ENCODE measurements at places on chromosomes 11 and 22.

GRCh38 chr22:25729016-25729995 is 12.7 kb upstream of the MYO18B start:
- no peak for DNase-seq

DNA sequence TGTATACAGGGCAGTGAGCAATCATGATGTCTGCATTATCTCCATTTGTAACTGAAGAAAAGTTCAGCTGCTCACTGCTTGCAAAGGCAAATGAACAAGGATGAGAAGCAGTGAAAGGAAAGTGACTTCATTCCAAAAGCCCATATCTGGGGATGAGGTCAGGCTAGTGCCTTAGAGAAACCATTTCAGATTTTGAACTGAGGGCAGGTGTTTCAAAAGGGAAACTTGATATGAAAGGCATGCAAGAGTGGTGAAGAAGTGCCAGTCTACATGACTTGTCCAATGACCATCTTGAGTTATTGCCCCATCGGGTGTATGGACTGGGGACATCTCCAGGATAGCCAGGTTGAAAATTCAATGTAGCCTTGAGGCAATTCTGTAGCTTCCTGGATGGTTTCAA is 7.3 kb upstream of the APOL4 start:
- no peak for DNase-seq

- no peak for DNase-seq
Measured at GRCh38 chr11:125301346-125301745, 136.8 kb downstream of the PKNOX2 start.

- DNase-seq: no peak
Measured at GRCh38 chr11:63769042-63769713, 603 bp upstream of the ZFTA start.

DNA sequence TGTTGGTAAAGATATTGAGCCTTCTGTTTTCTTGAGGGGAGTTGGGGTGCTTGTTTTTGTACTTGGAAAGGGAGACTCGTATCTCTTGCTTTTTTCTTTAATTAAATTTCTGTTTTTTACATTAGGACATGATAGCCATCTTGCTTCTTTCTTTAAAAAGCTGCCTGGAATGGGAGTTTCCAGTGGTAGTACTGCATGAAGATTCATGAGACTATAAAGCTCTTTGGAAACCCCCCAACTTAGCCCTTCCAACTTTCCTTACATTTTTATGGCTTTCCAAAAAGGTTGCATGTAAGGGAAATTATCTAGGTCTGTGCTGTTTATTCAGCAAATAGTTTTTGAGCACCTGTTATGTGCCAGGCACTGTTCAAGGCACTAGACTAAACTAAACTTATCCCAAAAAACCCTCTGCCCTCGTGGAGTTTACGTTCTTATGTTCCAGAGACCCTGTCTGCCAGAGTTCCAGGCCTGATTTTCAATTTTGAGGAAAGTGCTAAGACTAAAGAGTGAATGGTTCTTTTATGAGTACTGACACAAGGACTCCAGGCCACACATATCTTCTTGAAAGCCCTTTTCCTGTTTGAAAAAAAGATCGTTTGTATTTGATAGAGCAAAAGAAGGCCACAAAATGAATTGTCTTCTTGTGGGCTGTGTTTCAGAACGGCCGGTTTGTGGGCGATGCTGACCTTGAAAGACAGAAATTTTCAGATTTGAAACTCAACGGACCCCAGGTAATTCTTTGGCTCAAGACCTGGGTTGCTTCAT is 31.9 kb downstream of the CTNND1 start:
- DNase-seq: no peak

GRCh38 chr11:93591247-93591898 is 48.2 kb upstream of the SMCO4 start:
- no peak for DNase-seq

GRCh38 chr11:15663777-15664218 is 549.1 kb downstream of the INSC start:
- DNase-seq: no peak

- no peak for DNase-seq
Measured at GRCh38 chr11:109514313-109515018, 92.5 kb downstream of the C11orf87 start.

DNA sequence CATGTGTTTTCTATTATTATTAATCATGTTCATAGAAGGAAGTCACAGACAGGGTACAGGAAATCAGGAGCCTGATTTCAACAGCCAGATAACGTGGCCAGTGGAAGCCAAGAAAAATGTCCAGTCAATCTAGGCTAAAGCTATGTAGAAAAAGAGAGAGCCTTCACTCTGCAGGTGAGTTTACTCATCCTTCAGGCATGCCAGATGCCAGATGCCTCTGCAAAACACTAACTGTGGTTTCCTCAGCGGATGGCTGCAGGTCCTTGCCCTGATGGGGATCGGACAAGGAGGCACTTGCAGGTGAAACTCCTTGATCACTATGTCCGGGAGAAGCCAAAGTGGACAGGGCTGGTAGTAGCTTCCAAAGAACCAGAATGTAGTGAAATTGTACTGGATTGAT is 962.3 kb upstream of the RAG2 start:
- DNase-seq: no peak

GRCh38 chr11:9264316-9265210 is 587 bp downstream of the DENND5A start:
- DNase-seq: peak; percentile 8

DNA sequence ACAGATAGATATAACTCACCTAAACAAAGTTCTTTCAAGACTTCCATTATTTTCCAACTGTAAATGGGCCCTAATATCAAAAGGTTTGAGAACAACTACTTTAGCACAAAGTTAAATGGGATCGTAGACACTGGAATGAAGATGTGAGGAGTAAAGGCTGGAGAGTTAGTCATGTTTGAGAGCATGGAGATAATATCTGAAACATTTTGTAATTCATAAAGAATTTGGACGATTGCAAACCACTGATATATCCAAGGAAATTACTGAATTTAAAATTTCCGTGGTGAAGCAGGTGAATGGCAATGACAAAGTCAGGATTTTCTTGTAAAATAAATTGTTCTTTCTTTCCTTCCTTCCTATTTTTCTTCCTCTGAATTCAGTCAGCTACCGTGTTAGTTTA is 564.9 kb downstream of the CNTN5 start:
- DNase-seq: no peak

DNA sequence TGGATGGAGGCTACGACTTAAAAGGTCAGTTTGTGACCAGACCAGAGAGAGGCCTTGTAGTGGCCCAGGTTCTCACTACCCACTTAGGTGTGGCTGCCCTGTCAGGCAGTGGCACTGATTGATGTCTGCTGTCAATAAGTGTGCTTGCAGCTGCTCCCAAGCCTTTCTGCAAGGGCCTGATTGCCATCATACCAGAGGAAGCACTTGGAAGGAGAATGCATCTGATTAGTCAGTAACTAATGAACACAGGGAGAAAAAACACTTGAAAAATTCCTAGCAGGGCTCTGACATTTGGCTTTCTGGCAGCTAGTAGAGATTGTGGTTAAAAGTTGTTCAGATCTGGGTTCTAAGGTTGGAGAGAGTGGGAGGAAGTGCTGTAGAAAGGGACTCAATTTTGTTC is 107.5 kb downstream of the NAV2 start:
- no peak for DNase-seq

GRCh38 chr11:65861165-65861505 is 902 bp downstream of the MUS81 start:
- DNase-seq: no peak

GRCh38 chr11:76781046-76781801 is 1.9 kb upstream of the TSKU start:
- DNase-seq: no peak

- DNase-seq: peak; percentile 14
Measured at GRCh38 chr11:69297787-69298266, 3.9 kb downstream of the MYEOV start.

DNA sequence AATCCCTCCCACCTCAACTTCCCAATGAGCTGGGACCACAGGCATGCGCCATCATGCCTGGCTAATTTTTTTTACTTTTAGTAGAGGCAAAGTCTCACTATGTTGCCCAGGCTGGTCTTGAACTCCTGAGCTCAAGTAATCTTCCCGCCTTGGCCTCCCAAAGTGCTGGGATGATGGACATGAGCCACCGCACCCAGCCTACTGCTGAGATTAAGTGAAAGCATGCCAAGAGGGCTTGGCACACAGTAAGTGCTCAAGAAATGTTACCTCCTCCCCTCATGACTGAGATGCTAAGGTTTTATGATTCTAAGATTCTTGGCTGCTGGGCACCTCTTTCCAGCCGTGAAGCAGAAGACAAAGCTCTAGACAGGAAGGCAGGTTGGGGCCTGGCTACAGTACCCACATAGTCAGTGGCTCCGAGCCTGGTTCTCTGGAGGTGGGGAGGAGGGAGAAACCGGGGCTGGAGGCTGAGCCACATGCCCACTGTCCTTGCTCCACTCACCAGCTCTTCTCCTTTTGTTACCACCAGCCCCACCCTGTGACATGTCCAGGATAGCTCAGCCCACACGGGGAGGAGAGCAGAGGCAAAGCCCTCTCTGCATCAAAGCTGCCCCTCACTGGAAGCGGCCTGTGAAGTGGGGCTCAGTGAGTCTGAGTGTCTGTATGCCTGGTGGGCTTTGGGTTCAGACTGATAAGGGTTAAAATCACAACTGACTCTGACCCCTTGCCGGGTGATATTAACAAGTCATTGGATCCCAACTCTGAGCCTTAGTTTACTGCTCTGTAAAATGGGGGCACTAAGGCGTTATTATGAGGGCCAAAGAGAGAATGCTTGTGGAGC is 12.9 kb downstream of the ARHGEF17 start:
- no peak for DNase-seq

DNA sequence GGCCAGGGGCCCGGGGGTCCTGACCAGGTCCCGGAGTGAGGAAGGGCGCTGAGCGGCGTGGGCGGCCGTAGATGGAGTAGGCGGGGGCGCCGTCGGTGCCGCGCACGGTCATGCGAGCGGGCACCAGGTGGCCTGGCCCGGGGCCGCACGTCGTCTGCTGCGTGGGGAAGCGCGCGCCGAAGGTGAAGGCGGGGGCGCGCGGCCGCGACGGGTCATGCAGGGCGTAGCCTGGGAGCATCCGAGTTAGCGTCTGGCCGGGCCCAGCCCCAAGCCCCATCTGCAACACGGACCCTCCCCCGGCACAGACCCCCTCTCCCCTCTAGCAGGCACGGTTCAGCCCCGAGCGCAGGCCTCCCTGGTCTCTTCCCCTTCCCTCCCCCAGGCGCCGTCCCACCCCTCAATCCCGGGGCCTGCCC is 1.7 kb upstream of the TYMP start:
- DNase-seq: no peak

- no peak for DNase-seq
Measured at GRCh38 chr11:72519220-72519881, 85.0 kb upstream of the CLPB start.

- DNase-seq: no peak
Measured at GRCh38 chr22:25002241-25002985, 49.9 kb downstream of the KIAA1671 start.

DNA sequence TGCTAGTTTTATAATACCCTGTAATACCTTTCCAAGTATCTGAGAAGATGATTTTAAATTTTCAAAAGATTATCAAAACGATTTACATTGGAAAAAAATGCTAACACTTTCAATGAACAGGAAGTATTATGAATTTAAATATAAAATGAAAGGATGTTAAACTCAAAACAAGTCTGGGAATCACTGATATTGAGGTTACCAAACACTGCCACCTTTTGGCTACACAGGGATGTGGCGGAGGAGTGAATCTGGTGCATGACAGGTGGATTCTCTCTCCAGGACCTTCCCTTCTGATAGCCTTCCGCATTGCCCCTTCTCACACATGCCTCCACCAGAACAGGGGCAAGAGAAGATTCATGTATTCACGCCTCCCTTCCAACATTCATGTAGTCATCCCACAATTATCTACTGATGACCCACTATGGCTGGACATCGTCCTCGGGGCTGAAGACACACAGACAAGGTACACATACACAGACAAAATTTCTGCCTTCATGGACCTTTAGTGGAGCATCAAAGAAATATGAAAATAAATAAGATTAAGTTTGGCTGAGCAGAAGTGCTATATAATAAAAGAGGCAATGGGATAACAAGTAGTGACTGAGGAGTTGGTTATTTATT is 34.7 kb downstream of the ATG16L2 start:
- DNase-seq: no peak

GRCh38 chr11:114036147-114036811 is 23.2 kb upstream of the ZBTB16 start:
- DNase-seq: peak; percentile 25

- DNase-seq: no peak
Measured at GRCh38 chr11:101341578-101341977, 212.0 kb upstream of the PGR start.

Data from stimulated activated CD8-positive, alpha-beta memory T cell treated with anti-CD3 and anti-CD28 coated beads, Interleukin-7, amount 100 ng/mL, for 1 hour (primary cell).